ENCODE measurements at places on chromosomes 2 and 18. TPM values are rescaled to one million over a fixed set of nuclear protein-coding genes. Genes with fewer than 3 reads are reported as not detected.

Gene MYL1
- not detected for total RNA-seq

Gene DTNB
- total RNA-seq = 32.8 TPM

Gene PXDN
- total RNA-seq = 30.0 TPM

Gene HEATR5B
- 93.2 TPM for total RNA-seq

Gene SP140
- total RNA-seq = 2.1 TPM

Gene UNC80
- total RNA-seq = 26.5 TPM

Gene DCDC2C
- total RNA-seq = 0.69 TPM

Gene HPCAL1
- 42.4 TPM for total RNA-seq

Gene REG3G
- not detected for total RNA-seq

Gene TMEM18
- total RNA-seq = 30.9 TPM

Gene ATL2
- 84.7 TPM for total RNA-seq

Gene TMEM17
- total RNA-seq = 7.8 TPM

Gene SCN2A
- total RNA-seq = 252 TPM

Gene ASXL2
- 7.2 TPM for total RNA-seq

Gene ZC3H6
- 25.4 TPM for total RNA-seq

Gene ACADL
- 4.8 TPM for total RNA-seq

Gene RAD51AP2
- total RNA-seq = 1.2 TPM

Gene TFPI
- total RNA-seq = 85.3 TPM

Measured in diencephalon (tissue), 1 donor.